ENCODE measurements at places on chromosomes 3 and 15. TPM values are rescaled to one million over a fixed set of nuclear protein-coding genes. Genes with fewer than 3 reads are reported as not detected.

The GOLGA8J gene
- 1.0 TPM for polyA plus RNA-seq

DNA sequence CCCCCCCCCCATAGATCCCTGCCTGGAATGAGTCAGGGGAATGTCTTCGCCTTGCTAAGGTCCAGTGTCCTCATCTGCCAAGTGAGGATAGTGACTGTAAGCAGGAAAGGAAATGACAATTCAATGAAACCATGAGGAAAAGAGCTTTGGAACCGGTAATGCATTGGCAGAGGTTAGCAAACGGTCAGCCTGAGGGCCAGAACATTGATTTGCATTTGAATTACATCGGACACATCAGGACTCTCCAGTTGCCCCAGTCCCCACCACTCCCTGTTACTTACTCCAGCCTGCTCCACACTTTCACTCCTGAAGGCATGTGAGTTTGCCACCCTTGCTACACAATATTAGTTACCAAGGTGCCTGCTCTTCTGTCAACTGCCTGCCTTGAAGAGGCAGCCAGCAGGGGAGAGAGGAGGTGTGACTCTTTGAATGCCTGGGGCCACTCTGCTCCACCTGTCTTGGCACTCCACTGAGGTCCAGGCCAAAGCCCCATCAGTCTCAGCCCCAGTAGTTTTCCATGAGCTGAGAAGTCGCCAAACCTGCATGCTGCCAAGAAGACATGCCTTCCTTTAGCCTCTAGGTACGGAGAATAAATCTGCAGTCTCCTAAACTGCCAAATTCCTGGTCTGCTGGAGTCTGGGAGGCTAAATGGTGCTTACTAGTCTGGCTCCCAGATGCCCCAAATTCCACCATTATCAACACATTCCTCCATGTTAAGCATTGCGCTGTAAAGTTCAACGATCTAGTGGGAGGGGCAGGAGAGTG lies 191.7 kb upstream of the TLE3 start:
- DNase-seq = no peak

DNA sequence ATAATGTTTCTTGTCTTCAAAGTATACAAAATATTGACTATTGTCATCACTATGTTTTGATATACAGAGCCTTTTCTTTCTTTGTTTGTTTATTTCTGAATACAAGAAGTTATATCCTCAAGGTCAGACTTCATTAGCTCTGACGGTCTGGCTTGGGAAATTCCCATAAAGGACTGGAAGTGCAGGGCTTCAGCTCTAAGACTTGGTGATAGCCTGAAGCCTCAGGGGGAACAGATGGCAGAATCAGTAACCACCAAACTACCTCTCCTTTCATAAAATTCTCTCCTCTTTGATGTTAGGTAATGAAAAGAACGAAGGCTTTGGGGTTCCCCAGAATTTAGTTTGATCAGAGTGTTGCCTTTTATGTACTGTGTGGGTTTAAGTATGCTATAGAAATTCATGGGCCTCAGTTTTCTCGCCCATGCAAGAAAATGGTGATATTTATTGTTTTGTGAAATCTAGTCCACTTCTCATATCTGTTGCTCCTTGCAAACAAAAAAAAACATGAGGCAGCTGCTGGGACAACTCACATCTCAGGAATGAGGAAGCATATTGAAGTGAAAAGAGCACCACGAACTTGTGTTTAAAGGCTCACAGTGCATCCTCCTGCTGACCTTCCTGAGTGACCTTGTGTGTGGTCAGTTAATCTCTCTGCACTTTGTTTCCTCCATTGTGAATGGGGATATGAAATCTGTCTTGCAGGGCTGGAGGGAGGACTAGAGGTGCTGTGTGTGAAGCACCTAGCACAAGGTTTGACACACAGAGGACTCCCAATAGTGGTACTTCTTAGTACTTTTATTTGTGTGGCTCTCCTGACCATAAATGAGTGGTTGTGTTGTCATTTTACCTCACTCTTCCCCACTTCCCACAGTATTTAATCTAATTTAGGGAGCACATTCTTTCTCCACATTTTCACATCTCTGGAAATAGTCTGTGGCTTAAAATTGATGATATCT lies 569.8 kb upstream of the IL12A start:
- DNase-seq = no peak

DNA sequence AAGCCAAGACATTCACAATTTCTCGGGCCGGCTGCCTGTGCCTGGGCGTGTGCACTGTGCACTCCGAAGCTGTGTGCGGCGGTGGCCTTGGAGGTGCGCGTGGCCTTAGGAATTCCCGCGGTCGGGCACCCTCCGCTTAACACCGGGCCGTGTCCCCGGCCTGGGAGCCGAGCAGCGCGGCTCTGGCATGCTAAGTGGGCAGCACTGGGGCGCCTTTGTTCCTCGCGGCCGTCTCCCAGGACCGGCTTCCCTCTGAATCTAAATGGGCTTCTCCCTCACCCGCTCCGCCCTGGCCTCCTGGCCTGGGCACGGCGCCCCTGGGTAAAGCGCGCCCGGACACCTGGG lies 498 bp upstream of the ARNT2 start:
- DNase-seq = no peak
